ENCODE measurements at places on chromosomes 6 and 20.

DNA sequence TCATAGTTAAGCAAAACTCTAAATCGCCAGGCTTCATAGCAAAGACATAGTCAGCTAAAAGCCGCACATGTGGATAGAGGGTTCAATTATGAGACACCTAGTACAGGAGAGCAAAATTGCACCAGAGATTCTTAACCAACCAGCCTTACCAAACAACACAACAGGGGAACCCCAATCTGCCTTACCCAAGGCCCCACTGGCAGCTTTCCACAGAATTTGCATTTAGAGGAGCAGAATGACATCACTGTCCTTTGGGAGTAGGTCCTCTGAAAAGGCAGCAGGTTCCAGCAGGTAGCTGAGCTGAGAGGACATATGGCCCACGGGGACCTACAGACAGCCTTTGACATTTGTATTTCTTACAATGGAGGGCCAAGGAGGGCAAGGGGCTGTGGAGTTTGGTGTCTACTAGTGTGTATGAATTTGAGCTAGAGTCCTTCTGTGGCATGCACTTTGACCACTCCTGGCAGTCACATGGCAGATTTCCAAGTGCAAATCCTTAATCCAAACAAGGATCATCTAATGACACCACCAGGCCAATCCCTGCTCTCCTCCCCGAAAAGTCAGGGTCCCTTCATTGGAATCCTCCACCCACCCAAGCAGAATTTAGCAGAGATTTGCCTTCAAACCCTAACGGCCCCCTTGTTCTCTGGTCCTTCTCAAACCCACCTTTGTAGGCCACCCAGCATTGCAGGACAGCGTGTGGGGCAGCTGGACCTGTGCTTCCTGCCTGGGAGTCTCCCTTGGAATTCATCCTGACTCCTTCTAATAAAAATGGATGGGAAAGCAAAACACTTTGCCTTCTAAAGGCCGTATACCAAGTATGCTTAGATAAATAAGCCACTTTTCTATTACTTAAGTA is 171.2 kb upstream of the SUPT3H start:
- no peak for DNase-seq

GRCh38 chr6:111846066-111846465 is 27.2 kb downstream of the FYN start:
- DNase-seq: no peak

GRCh38 chr20:44914924-44915323 is 5.1 kb downstream of the PABPC1L start:
- DNase-seq: no peak

GRCh38 chr6:14009431-14009830 is 84.7 kb downstream of the RNF182 start:
- no peak for DNase-seq

DNA sequence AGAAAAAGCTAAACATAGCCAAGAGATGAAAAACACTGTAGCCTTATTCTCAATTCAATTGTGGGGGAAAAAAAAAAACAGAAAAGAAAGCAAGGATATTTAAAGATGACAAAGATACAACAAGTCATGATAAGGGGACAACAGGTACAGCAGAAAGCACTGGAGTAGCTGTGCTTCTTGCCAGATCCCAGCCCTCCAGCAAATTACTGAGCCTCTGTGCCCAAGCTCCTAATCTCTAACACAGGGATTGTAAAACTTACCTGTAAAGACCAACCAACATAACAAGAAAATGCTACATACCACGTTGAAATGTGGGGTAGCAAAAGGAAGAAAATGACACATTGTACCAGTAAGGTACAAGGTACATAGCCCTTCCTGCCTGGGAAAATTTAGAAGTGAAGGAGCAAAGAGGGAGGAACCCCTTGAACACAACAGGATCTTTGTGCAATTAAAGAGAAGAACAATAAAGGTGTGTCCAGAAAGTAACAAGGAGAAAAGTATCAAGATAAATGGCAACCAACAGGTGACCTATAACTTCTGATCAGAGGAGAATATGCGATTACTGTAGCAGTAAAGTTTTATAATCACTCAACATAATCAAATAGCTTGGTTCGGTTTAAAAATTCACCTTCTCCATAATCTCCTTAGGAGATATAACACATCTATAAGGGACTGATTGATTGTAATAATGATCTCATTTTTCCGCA is 30.6 kb downstream of the PREP start:
- DNase-seq: no peak
